ENCODE measurements at places on chromosomes 5 and 9.

DNA sequence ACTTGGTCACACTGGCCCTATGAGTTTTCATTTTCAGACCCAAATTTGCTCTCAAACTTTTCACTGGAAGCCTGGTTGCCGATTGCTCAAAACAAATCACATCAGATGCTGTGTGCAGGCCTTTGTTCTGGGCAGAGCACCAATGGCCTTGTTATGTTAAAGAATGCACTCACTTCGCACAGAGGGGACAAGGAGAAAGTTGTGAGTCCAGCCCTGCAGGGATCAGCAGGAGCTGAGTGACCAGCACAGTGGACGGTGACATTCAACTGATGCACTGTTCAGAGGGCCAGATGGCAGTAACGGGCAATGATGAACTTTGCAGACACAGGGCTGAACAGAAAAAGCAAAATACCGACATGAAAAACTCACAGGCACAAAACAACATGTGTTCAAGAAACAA lies 86.1 kb downstream of the BARX1 start:
- no peak for DNase-seq

DNA sequence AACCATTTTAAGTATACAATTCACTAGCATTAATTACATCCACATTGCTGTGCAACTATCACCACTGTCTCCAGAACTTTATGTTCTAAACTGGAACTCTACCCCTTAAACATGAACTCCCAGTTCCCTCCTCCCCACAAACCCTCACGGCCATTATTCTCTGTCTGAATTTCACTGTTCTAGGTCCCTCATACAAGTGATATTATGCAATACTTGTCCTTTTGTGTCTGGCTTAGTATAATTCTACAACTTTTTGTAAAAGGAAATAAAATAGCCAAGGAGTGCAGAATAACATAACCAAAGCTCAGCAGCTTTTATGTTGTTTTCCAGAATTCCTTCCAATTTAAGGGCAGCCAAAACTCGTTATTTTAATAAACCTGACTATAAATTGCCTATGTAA lies 53.2 kb downstream of the NAA35 start:
- no peak for DNase-seq

DNA sequence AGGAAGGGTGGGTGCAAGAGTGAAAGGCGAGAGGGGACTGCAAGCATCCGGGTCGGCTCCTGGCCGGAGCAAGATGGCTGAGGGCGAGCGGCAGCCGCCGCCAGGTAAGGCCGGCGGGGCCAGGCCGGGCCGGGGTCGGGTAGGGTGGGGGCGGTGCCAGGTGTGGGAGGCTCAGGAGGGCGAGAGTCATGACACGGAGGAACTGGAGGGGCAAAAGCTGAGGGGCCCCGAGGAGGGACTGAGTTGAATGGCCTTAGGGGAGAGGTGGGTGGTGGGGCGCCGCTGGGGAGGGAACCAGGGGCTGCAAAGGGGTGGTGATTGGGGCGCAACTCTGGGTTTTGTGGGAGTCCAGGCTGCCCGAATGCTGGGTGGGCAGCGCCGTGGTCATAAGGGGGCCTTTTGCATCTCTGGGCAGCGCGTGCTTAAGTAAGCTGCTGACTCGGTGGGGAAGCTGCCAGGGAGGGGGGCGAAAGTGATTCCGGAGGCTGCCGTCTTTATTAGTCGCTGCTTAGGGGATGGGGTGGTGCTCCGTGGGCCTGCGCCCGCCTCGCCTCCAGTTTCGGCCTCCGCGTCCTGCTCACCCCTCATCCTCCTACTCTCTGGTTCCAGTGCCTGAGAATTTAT lies 425 bp downstream of the PTPA start:
- peak; percentile 32 for DNase-seq

- no peak for DNase-seq
Measured at GRCh38 chr5:141872496-141873356, 5.5 kb downstream of the PCDH1 start.

DNA sequence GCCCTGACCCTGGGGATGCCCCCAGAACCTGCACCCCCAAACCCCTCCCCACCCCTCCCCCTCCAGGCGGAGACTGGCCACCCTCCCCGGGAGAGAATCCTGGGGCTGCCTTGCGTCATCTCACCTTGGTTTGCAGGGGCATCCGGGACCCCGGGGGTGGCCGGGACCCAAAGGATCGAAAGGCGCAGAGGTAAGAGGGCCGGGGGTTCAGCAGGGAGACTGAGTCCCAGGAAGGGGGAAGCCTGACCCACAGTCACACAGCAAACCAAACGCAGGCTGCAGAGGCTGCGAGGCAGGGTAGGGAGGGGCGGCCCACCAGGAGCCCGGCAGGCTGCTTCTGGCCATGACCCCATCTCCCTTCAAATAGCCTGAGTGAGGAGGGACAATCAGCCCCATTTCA lies 33.8 kb upstream of the ORM1 start:
- DNase-seq, result no peak

DNA sequence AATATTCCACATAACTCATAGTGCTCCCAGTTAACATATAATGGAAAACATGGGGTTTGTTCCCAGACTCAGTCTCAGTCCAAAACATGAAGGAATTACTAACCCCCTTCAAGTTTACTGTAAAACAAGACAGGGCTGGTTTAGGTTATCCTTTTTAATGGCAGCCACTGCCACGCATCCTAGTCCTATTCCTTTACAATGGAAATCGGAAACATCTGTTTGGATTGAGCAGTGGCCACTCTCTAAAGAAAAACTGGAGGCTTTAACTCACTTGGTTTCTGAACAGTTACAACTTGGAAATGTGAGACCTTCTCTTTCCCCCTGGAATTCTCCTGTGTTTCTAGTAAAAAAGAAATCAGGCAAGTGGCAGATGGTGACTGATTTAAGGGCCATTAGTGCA lies 609.9 kb upstream of the ACO1 start:
- DNase-seq, result no peak
